Stimulated activated CD4-positive, alpha-beta T cell treated with anti-CD3 and anti-CD28 coated beads, Interleukin-12 subunit alpha, Interleukin-12 subunit beta, amount 100 ng/mL, for 24 hours (primary cell): ENCODE measurements at places on chromosomes 1 and 21.

- no peak for DNase-seq
Observed at GRCh38 chr1:94920061-94920460, 6.8 kb downstream of the CNN3 start.

GRCh38 chr21:38123626-38124025 lies 133.2 kb upstream of the KCNJ15 start:
- no peak for DNase-seq

DNA sequence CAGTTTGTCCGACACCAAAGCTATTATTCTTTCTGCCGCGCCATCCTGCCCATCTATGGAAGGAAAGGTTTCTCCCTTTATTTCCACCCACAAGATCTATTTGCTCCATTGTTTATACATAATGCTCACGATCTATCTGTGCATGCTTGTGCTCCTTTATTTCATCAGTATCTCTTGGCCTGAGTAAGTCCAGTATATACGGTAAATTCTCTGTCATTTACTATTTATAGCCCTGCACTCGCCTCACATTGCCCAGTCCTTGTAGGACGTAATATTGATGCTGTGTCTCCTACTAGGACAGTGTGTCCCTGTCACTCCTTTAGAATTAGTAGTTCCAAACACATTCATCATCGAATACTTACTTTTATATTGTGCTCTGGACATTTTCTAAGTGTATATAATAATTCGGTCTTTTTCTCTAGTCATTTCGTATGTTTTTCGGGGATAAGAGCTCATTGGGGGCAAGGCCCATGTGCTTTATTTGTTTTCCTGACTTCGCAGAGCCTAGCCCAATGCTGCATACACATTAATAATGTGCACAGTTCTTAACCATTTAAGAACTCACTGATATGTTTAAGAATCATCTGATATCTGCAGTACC lies 3.1 kb upstream of the NID1 start:
- DNase-seq, result no peak

DNA sequence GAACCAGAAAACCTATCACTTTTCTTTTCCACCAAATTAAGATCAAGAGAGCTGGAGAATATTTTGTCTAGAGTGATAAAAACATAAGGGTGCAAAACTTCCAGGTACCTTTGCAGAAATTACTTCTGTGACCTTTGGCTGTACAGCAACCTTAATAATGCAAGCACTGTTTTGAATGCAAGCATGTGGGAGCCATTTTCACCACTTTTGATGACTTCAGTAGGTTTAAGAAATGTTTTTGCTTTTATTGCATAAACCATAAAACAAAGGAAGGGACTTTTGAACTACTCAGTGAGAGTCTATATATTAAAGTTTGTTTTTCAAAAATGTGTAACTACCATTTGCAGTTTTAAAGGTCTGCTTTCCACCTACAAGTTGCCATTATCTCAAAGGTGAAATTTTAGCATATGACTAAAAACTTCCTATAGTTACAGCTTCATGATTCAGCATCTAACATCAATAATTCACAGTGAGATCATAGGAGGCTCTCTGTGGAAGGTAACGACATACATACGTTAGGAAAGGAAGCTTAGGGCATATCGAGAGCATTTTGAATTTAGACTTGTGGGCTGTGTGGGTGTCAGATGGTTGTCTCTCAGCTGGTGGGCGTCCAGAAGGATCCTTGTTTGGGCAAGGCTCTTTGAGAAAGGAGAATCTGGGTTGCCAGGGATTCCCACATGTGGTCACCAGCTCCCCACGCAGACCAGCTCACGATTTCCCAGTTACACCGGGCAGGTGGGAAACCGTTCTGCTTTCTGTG lies 1.1 kb upstream of the GADD45A start:
- DNase-seq, result peak; percentile 35

GRCh38 chr1:61519631-61520030 lies 205.3 kb downstream of the TM2D1 start:
- DNase-seq, result no peak

DNA sequence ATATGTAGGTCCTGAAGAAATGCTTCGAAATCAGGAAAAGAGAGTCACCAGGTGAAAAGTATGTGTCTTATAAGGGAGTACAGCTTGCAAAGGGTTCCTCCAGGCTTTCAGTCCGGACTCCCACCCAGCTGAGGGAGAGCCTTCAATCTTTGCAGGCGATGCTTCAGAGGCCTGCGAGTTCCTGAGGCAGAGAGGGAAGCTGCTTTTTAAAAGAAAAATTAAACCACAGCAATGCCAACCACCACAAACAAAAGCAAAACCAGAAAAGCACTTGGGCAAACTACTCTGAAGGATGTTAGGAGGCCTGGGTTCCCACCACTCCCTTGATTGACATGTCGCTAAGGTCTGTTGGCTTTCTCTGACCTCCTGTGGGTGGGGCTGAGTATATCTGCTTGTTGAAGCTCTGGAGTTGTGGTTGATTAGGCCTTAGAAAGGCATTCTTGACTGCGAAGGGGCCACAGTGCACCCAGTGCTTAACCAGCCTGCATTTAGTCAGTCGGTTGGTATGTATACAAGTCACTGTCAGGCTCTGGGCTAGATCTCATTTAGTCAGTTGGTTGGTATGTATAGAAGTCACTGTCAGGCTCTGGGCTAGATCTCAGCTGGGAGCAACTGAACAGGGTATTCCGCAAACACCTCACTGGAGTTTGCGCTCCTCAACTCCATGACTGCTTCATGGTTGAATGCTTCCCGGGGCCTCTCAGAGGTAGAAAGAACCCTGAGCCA lies 1.2 kb downstream of the NIPAL3 start:
- DNase-seq, result peak; percentile 39

DNA sequence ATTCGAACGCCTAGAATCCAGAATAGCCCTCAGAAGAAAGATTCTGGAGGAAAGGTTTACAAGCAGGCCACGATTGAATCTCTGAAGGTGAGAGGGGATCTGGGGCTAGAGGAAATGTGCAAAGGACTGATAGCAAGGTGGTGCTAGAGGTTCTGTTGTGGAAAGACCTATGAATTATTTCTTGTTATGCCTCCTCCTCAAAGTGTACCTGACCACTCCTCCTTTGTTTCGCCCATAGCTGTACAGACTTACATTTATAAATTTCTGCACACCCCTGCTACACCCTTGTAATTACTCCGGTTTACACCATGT lies 986 bp downstream of the TCEANC2 start:
- DNase-seq, result no peak

DNA sequence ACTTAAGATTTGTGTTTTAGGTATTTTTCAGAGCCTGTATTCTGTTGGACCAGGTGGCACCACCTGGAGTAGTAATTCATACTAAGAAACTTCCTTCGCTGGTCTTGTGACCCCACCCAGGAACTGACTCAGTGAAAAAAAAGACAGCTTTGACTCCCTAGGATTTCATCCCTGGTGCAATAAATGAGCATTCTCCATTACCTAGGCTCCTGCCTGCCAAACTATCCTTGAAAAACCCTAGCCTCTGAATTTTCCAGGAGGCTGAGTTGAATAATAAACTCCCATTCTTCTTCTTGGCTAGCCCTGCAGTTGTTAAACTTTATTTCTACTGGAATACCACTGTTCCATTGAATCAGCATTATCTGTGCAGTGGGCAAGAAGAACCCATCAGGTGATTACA lies 10.6 kb upstream of the RGS18 start:
- no peak for DNase-seq

- DNase-seq, result no peak
Observed at GRCh38 chr1:110928904-110929303, 34.8 kb downstream of the LRIF1 start.

GRCh38 chr1:156746406-156746727 lies 5.1 kb downstream of the HDGF start:
- DNase-seq, result no peak

DNA sequence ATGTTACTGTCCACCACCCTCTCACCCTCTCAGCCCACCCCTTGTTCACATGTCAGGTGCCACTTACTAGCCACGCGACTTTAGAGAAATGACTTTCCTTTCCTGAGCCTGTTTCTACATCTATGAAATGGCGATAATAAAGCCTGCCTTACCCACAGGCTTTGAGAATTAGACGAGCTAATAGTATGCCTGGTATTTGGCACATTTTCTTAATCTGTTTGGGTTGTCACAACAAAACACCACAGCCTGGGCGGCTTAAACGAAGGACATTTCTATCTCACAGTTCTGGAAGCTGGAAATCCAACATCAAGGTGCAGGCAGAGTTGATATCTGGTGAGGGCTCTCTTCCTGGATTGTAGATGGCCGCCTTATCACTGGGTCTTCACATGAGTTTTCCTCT lies 273.9 kb upstream of the FMN2 start:
- DNase-seq, result no peak

GRCh38 chr1:106224426-106224825 lies 832.0 kb upstream of the PRMT6 start:
- no peak for DNase-seq

DNA sequence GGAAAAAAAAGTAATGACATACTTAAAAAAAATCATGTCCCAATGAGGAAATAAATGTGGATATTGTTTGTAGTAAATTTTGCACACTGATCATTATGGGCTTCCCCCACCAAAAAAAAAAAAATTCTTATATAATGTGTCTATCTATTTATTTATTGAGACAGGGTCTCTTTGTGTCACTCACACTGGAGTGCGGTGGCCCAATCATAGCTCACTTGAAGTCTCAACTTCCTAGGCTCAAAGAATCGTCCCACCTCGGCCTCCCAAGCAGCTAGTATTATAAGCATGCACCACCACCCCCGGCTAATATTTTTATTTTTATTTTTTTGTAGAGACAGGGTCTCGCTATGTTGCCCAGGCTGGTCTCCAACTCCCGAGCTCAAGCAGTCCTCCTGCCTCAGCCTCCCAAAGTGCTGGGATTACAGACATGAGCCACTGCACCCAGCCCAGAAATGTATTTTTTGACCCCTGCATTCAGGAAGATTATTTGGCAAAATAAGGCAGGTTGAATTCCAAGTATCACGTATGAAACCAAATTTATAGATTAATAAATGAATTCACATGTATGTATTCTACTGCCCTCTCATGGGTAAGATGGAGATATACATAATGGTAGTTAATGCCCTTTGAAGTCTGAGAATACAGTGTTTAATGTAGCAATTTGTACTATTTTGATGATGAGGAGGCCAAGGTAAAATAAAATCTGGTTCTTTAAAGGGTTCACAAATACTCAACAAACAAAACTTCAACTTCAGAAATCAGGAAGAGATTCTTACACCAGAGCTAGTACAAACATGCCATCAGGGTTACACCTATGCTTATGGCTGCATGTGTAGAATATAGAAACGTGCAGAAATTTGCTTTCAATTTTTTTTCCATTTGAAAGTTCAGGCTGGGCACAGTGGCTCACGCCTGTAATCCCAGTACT lies 1.4 kb upstream of the DENND2C start:
- DNase-seq, result no peak

DNA sequence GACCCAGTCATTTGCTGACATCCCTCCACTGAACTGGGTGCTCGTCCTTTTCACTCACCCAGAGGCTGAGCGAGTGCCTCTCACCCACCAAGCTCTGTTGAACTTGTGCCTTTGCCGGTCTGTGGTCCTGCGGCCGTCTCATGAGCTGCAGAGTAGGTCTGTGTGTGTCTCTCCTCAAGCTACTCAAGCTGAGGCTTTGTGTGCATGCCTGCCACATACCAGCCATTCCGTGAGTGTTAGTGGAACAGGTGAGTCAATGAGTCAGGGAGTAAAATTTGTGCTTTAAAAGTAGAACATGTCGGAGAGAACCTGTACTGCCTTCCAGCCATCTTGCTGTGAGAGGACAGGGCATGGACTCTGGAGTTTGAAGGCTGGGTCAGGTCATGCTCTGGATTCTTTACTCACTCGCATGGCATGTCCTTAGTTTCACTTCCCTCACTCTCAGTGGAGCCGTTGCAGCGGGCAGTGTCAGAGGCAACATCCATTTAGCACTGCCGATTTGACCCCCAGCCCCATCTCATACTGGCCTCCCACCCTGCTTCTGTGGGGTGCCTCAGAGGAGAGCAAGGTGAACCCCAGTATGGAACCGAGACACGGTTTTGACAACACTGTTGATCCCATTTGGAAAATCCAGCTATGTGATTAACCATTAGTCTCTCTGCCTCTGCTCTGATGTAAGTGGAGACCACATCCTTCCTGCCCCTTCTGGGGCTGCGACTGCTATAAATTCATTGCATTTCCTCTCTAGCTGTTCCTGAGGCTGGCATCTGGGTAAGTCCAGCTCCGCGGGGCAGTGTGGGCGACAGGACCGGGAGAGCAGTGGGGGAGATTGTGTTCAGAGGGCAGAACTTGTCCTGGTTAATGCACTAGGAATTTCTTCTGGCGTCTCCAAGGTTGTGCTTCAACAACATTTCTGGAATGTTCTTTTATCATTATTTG lies at the start of gene NLRP3:
TSS of gene NLRP3 (plus strand) at position 751 of the 939 bp plus-strand sequence. CDS start 2,628 bp downstream, outside the sequence.
- no peak for DNase-seq

DNA sequence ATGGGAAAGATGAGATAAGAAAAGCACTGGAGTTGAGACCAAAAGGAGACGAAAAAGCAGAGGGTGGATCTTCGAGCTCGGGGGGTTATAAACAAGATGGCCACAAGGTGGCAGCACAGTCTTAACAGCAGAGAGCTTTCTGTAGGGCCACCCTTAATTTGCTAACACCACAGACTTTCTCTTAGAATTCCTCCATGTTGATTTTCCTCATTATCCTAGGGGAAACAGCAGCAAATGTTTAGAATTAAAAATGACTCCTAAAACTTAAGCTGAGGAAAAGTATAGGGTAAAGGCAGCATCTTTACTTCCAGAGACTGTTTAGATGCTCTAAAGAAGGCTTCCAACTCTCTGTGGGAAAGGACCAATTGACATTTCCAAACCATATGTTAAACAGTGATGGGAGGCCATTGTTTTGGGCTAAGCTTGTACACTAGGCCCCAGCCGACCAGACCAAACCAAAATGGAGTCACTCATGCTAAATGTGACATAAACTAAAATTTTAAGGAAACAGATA lies 2.5 kb upstream of the APOBEC4 start:
- peak; percentile 48 for DNase-seq

DNA sequence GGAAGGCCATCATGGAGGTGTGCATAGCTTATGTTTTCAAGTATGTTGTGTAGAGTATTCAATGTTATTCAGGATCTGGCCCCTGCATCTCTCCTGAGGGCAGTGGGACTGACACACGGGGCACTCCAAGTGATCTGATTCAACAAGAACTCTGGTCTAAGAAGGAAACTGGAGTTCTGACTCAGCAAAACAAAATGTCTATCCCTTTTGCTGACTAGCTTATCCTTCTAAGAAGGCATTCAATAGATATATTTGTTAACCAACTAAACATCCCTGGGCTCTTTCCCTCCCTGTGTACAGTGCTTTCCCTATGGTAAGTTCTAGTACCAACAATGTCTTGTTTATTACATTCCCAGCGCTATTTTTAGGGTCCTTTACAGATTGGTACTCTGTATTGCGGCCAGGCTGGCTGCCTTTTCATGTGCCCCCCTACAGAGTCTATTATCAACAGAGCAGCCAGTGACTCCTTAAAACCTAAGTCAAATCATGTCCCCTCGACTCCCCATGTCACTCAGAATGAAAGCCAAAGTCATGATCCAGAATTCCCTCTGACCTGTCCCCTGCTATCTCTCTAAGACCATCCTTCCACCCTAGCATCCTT lies 304.9 kb downstream of the KCNH1 start:
- no peak for DNase-seq
